Endodermal cell (in vitro differentiated cells): ENCODE measurements at places on chromosomes 3 and 15. TPM values are rescaled to one million over a fixed set of nuclear protein-coding genes. Genes with fewer than 3 reads are reported as not detected.

DNA sequence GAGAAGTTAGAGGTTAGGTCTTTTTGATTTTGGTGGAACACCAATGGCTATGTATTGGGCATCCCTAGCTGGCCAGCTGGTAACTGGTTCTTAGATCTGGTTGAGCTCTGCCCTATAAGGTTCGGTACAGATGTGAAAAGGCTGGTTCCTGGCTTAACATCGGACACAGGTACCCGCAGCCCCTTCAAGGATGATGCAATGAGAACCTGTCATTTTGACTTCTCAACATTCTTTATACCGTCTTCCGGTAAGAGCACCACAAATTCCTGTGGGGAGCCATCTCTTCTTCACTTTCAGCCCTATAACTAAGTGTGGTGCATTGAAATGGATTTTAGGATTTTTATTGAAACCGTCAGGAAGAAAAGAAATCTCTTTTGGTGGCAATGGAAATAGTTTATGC lies 222.8 kb downstream of the ADAMTS9 start:
- peak; percentile 12 for DNase-seq

GRCh38 chr15:100986158-100986896 lies 67.2 kb downstream of the LRRK1 start:
- DNase-seq: no peak

The GLT8D1 gene
- 60.6 to 72.2 TPM (median 71.4 TPM) in 3 replicates for total RNA-seq

- DNase-seq: no peak
These were observed 15.9 kb downstream of the SSR3 start for GRCh38 chr3:156539051-156539450.

- no peak for DNase-seq
These were observed 38.8 kb downstream of the BSN start for GRCh38 chr3:49593041-49593440.

GRCh38 chr15:68442041-68442440 lies 10.1 kb upstream of the ITGA11 start:
- DNase-seq: peak; percentile 20

DNA sequence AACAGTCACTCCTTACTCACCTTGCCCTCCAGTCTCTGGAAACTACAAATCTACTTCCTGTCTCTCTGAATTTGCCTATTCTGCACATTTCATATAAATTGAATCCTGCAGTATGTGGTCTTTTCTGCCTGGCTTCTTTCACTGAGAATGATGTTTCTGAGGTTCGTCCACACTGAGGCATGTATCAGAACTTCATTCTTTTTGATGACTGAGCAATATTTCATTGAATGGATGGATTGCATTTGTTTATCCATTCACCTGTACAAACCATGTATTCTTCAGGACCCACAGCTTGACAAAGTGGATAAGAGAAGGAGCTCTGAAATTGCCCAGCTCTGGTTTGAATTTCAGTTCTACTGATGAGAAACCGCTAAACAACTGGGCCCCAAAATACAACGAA lies 118.9 kb upstream of the ARRDC4 start:
- no peak for DNase-seq

GRCh38 chr3:110871869-110872268 lies 199.7 kb upstream of the NECTIN3 start:
- no peak for DNase-seq

GRCh38 chr15:87686339-87686738 lies 570.2 kb downstream of the NTRK3 start:
- no peak for DNase-seq

DNA sequence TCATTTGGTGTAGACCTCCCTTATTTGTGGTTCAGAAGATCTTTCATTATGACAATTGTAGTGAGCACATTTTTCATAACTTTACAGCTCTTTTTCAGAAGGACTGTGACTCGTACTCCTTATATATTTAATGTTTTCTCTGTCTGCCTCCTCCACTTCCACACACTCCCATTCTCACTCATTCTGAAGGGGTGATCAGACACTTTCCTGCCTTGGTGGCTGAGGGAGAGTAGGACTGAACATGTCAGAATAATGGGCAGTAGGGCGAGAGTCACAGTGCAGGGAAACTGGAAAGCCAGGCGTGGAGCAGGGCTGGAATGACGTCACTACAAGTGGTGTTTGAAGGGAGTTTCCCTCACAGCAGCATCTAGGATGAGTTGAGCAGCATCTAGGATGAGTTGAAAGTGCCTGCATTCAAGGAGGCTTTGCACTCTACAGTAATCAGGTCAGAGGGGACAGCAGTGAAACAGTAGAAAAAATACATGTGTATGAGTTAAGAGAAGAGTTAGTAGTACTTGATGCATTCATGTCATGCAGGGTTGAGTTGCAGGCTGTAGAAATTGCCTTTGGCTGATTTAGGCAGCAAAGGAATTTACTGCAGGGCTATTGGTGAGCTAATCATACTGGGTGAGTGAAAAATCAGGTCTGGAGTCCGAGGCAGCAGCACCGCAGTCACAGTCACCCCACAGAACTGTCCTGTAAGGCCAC lies 36.3 kb upstream of the FBXL22 start:
- no peak for DNase-seq

DNA sequence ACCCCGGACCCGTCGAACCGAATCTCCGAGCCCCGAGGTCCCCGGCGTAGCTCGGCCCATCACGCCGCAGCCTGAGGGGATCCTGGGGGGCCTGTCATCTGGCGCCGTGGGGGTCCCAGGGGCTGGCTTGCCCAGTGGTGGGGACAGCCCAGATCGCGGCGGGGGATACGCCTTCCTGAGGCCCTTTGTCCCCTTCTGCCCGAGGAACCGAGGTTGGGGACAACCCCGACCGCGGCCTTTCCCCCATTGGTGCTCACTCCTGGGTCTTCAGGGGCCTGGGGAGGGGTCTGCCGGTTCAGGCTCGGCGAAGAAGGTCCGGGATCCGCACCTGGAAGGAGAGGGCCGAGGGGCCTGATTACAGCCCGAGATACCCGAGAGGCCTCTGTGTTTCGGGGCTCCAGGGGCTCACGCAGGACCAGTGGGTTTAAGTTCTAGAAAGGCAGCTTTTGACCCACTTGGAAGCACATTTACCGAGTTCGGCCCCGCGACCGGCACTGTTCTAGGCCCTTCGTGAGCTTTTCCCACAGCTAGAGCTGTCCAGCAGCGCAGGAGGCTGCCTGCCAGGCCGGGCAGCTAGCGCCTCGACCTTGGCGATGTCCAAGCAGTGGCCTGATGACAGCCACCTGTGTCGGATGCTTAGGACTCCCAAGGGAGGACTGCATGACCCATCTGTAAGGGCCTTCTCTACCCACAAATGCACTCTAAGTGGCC lies 504 bp downstream of the ABHD2 start:
- DNase-seq: no peak

DNA sequence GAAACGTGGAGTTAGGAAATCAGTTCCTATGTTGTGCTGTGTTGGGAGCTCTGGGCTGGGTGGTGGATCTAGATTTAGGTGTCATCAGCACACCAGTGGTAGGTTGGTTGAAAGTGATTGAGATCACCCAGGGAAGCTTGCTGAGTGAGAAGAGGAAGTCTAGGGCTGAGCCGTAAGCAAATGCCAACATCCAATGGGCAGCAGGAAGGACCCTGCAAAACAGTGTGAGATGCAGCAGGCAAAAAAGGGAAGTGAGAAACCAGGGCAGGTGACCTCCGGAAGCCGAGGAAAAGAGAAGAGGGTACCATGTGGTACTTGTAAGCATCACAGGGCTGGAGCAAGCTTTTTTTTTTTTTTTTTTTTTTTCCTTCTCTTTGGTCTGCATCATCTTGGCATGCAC lies 15.9 kb upstream of the COPG1 start:
- no peak for DNase-seq

- DNase-seq: no peak
These were observed 8.0 kb downstream of the CHD2 start for GRCh38 chr15:92907896-92908712.

GRCh38 chr15:95303713-95304112 lies 1026.8 kb upstream of the NR2F2 start:
- no peak for DNase-seq

The SLC22A13 gene
- 0.21 to 0.33 TPM (median 0.29 TPM) in 3 replicates for total RNA-seq

GRCh38 chr3:50687127-50687751 lies 12.5 kb downstream of the DOCK3 start:
- DNase-seq: no peak

The ALG1L2 gene
- total RNA-seq: 5.6 and 10.1 TPM in 2 replicates

DNA sequence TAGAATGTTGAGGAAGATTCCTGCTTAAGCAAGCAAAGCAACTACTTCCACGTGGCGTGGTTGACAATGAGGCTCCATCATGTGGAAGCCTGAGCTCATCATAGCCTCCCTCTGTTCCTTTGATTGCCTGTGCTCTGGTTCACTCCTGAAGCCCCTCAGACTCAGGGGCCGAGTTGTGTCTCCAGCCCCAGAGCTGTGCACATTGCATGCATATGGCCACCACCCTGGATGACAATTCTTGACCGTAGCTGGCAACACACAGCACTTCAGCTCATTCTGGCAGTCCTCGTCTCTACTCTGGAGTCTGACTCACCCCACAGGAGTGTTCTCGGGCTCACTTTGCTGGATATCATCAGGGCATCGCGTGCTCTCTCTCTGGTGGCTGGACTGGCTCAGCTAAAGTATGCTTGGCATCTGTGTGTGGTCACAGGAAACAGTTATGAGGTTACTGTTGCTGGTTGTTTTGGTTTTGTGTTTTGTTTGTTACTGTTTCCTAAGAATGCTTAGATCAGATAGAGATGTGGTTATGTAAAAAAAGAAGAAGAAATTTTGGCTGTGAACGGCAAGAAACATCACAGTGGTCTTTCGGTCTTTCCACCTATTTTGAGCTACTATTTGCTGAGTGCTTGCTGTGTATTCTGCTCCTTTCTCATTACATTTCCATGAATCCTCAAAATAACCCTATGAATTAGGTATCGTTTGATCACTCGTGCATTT lies 41.6 kb upstream of the MRPS22 start:
- no peak for DNase-seq

The TOMM70 gene
- total RNA-seq: 36.0 and 36.3 TPM in 2 replicates

The ADAM10 gene
- total RNA-seq: 204 and 211 TPM in 2 replicates

The PLIN1 gene
- total RNA-seq: 0.12 to 0.42 TPM (median 0.22 TPM) in 3 replicates

The AMOTL2 gene
- total RNA-seq: 153 to 277 TPM (median 160 TPM) in 3 replicates

GRCh38 chr3:167884481-167884880 lies 149.0 kb downstream of the SERPINI1 start:
- no peak for DNase-seq

DNA sequence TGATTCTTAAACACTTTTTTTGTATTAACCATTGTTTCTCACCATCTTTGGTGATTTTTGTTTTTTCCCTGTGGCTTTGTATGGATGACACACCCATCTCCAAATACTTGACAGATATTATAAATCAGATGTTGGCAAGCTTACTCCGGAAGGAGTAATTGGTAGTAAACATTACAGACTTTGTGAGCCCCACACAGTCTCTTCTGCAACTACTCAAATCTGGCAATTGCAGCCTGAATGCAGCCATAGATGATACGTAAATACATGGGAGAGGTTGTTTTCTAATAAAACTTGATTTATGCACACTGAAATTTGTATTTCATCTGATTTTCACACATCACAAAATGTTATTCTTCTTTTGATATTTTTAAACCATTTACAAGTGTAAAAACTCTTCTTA lies 331.5 kb downstream of the ARPP21 start:
- no peak for DNase-seq

The NANOGP8 gene
- 1.5 to 12.3 TPM (median 2.1 TPM) in 3 replicates for total RNA-seq

DNA sequence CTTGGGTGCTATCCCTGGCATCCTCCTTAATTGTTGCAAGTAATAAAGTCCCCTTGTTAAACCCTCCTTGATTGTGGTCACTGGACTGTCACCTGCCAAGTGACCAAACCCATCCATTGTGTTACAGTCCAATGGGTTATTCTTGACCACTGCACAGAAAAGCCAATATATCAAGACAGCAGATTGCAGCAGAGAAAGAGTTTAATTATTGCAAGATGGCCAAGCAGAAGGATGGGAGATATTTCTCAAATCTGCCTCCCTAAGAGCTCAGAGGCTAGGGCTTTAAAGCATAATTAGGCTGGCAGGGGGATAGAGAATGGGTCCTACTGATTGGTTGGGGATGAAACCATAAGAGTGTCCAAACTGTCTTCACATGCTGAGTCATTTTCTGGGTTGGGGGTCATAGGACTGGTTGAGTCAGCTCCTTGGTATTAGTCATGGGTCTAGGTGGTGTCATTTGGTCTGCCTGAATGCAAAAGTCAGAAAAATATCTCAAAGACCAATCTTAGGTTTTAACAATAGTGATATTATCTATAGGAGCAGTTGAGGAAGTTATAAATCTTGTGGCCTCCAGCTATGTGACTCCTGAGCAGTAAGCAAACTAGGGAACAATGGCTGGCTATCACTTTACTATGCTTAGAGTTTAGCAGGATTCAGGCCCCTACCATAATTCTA lies 19.1 kb upstream of the XYLB start:
- no peak for DNase-seq

- no peak for DNase-seq
These were observed 4.6 kb upstream of the ALCAM start for GRCh38 chr3:105362021-105362665.

DNA sequence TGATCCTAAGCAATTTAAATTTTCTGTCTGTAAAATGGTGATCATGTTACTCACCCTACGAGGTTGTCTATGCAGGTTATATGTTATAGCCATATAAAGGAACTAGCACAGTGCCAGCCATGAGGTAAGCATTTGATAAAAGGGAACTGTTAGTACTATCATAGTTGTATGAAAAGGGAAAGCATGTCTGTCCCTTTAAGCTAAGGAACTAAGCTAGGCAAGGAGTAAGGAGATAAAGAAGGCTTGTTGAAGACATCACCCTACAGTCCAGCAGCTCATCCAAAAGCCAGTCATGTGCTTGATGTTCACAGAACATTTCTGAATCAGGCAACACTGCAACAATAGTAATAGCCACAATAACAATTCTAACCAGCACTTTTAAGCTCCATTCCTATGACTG lies 243.9 kb downstream of the ZBTB20 start:
- DNase-seq: no peak

The TIMP4 gene
- total RNA-seq: 4.4 and 5.7 TPM in 2 replicates

DNA sequence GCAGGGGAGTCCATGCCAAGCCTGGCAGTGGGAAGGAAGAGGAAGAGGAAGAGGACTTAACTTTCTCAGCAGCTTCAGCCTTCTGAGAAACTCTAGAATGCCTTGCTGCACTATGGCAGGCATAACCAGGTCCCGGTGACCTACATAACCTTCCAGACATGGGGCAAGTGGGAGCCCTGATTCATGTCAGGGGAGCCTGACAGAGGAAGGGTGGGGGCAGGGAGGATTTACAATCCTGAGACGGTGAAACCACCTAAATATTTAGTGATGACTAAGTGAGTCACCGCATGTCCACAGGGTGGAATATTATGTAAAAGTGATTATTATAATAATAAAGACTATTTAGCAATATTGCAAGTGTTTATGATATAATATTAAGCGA lies 46.7 kb downstream of the AMOTL2 start:
- peak; percentile 55 for DNase-seq

GRCh38 chr3:46897031-46897430 lies 19.5 kb downstream of the PTH1R start:
- DNase-seq: no peak

The DNAJB8 gene
- total RNA-seq: not detected in 2 replicates

- no peak for DNase-seq
These were observed 144.0 kb upstream of the PDZRN3 start for GRCh38 chr3:73768524-73769308.

- no peak for DNase-seq
These were observed 38.9 kb upstream of the PPP2R3A start for GRCh38 chr3:135926664-135927063.

The SKOR1 gene
- total RNA-seq: 0.16 to 0.51 TPM (median 0.23 TPM) in 3 replicates

GRCh38 chr3:61354604-61355003 lies 103.4 kb upstream of the FHIT start:
- DNase-seq: no peak

The ERICH6 gene
- total RNA-seq: 0.42 TPM in 1 of 2 replicates, not detected in the other

The XYLB gene
- 4.7 and 5.4 TPM in 2 replicates for total RNA-seq
